Mesothelial cell of epicardium (in vitro differentiated cells): ENCODE measurements at places on chromosomes 4 and X. TPM values are rescaled to one million over a fixed set of nuclear protein-coding genes. Genes with fewer than 3 reads are reported as not detected.

DNA sequence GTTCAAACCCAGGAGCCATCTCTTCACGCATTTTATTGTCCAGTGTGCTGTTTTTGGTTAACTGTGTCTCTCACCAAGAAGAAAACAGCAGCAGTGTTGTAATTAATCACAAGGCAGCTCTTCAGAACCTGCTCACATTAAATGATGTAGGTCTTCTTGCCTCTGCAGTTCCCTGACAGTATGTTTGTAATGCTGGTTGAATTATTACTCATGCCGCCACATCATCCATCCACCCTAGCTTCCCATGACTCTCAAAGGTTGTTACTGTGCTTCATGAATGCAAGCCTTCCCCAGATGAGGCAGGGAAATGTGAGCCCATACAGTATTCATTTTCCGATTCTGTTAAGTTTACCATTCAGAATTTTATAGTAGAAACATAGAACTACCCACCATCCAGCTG is 17.4 kb downstream of the TLR10 start:
- H3K4me1 ChIP-seq, result peaks cover 11% of the 10 kb centered on the region
- H3K27ac ChIP-seq, result no peak overlapping the region
- no peaks in the 10 kb centered on the region for H3K27me3 ChIP-seq

GRCh38 chr4:167779280-167779679 is 313.1 kb upstream of the ANXA10 start:
- no peak for DNase-seq
- H3K27ac ChIP-seq, result no peak overlapping the region
- H3K27me3 ChIP-seq, result no peaks in the 10 kb centered on the region
- no peaks in the 10 kb centered on the region for H3K4me1 ChIP-seq
- no peaks in the 10 kb centered on the region for H3K36me3 ChIP-seq

Gene APLN
- 0.29 to 0.54 TPM (median 0.33 TPM) in 3 replicates for total RNA-seq

DNA sequence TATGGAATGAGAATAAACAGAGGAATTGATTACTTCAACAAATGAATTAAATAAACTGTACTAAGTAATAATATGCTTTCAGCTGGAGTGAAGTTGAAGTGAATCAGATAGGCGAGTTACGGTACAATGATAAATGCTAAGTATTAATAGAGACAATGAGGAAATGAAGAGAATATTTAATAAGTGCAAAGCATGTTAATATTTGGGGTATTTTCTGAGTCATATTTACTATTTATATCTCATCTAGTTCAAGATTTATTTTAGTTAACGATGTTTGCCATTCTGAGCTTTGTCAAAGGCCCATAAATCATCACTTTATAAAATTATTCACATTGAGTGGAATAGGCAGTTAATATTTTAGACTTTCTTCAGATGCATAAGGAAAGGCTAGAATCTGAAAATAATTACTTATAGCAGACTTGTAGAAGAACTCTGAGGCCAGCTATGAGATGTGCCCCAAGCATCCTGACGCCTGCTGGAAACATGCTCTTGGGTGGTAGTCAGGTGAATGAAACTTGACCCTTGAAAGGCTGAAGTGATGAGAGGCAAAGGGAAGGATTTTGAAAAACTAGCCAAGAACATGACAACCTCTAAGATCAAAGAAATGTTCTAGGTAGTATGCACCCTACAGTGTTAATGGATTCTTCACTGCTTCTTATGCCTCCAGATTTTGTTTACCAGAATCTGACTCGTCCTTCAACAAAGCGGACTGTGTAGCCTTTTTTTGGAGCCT is 133.8 kb upstream of the STIM2 start:
- H3K27ac ChIP-seq, result no peak overlapping the region
- H3K36me3 ChIP-seq, result peaks cover 3% of the 10 kb centered on the region
- no peak overlapping the region for H3K4me3 ChIP-seq
- peaks cover 11% of the 10 kb centered on the region for H3K4me1 ChIP-seq
- no peaks in the 10 kb centered on the region for H3K27me3 ChIP-seq

DNA sequence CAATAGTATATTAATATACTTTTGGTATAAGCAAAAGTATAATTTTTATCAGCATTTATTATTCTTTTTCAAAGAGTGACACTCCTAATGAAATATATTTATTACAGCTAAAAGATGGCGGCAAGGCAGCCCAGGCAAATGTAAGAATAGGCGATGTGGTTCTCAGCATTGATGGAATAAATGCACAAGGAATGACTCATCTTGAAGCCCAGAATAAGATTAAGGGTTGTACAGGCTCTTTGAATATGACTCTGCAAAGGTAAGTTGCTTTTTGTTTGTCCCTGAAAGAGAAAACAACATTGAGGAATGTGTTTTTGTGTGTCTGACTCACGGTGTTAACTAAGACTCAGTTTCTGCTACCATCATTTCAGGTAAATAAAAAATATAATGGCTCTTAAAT is 71.9 kb downstream of the PDLIM5 start:
- peaks cover 37% of the 10 kb centered on the region for H3K4me1 ChIP-seq
- H3K4me3 ChIP-seq, result no peak overlapping the region
- no peaks in the 10 kb centered on the region for H3K36me3 ChIP-seq
- no peak overlapping the region for H3K27ac ChIP-seq

DNA sequence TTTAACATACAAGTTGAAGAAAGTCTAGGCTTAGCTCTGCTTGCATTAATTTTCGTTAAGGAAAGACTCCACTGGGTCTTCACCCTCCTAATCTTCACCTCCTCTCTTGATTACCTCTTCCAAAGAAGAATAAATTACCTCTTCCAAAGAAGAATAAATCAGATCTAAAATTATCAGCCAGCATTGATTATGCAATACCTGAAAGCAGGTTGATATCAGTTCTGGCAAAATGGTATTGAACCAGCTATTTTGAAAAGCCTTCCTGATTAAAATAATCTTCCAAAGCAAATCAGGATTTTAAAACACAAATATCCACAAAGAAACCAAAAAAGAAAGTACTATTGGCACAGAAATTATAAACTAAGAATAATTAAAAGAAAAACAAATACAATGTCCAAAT is 36.9 kb downstream of the CDKL2 start:
- no peak overlapping the region for H3K4me3 ChIP-seq
- no peak overlapping the region for H3K27ac ChIP-seq
- peaks cover 2% of the 10 kb centered on the region for H3K4me1 ChIP-seq
- no peaks in the 10 kb centered on the region for H3K36me3 ChIP-seq
- no peak for DNase-seq

DNA sequence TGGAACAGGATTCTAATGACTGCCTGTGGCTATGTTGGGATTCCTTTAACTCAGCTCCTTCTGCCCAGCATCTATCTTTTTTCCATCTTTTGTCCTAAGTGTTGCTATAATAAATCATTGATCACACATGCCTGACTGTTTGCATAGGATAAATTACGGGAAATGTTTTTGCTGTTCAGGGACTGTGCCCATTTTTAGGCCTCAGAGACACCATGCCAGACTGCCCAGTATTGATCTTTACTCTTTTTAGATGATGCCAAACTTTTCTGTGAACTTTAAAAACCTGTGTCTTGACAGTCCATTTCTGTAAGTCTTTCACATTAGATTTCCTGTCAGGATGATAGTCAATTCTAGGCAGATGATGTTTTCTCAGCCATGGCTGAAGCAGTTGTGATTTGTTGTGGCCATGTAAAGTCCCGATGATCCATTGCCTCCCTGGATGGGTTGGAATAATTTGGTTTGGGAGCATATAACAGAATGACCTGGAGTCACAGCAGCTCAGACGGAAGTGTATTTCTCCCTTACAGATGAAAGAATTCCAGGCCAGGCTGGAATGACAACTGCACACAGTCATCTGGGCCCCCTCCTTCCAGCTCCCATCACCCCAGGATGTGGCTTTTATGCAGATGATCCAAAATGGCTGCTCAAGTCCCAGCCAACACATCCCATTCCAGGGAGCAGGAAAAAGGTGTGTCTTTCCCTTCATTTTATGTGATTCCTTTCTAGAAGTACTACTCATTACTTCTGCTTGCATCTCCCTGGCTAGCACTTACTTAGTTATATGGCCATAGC is 3.4 kb downstream of the HTT-AS start:
- H3K36me3 ChIP-seq, result peaks cover 2% of the 10 kb centered on the region
- H3K27me3 ChIP-seq, result no peaks in the 10 kb centered on the region
- no peak overlapping the region for H3K4me3 ChIP-seq
- peaks cover 14% of the 10 kb centered on the region for H3K4me1 ChIP-seq
- no peak overlapping the region for H3K27ac ChIP-seq
- DNase-seq, result no peak

Gene PITX2
- total RNA-seq, result 88.7 to 99.3 TPM (median 95.5 TPM) in 3 replicates

DNA sequence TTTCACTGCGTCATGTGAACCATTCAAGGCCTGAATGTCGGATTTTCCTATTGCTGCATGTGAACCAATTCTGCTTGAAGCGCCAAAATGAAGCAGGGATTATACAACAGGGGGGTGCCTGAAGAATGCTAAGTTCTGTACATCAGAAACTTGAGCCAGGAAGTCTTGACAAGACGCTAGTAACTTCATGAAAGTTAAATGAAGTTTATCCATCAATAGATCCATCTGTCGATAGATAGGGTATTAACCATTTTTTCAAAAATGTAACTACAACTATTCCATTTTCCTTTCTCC is 590 bp upstream of the NAF1 start:
- H3K27me3 ChIP-seq, result no peaks in the 10 kb centered on the region
- H3K27ac ChIP-seq, result peak overlapping the region; percentile 98
- peak overlapping the region; percentile 79 for H3K4me3 ChIP-seq
- H3K36me3 ChIP-seq, result peaks cover 4% of the 10 kb centered on the region
- peaks cover 23% of the 10 kb centered on the region for H3K4me1 ChIP-seq

DNA sequence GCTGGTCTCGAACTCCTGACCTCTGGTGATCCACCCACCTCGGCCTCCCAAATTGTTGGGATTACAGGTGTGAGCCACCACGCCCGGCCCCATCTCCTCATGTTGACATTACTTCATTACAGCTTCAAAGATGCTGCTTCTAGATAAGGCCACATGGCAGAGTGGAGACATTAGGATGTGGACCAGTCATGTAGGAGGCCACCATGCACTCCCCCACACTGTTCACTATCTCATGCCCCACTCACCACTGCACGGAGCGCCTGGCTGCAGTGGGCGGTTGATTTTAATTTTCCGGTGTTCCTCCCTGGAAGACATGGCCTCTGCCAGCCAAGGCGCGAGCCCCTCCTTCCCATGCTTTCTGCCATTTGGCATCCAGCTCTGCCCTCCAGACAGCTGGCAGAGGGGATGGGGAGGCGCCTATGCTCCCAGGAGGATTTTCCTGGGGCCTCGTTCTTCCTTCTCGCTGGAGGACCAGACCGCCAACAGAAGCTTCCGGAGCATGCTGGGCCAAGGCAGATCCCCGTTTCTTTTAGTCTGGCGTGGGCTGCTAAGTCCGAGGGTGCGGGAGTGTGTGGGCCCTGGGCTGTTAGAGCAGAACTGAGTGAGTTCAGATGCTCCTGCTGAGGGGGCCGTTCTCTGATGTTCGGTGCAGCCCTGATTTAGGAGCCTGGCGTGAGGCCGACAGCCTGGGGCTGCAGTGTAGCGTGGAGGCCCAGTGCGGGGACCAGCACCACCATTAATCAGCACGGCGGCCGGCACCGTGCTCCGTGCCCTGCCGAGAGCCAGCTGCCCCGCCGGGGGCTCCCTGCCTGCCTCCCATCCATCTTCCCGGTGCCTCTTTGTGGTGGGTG is 93.1 kb downstream of the SORCS2 start:
- DNase-seq, result no peak
- H3K4me1 ChIP-seq, result peaks cover 25% of the 10 kb centered on the region
- no peaks in the 10 kb centered on the region for H3K36me3 ChIP-seq
- H3K27me3 ChIP-seq, result peaks cover 46% of the 10 kb centered on the region

GRCh38 chrX:21427086-21427485 is 52.9 kb downstream of the CNKSR2 start:
- no peak overlapping the region for H3K27ac ChIP-seq
- H3K36me3 ChIP-seq, result no peaks in the 10 kb centered on the region
- no peaks in the 10 kb centered on the region for H3K4me1 ChIP-seq
- no peak for DNase-seq

Gene EOLA1
- 13.8 to 15.9 TPM (median 13.9 TPM) in 3 replicates for total RNA-seq

DNA sequence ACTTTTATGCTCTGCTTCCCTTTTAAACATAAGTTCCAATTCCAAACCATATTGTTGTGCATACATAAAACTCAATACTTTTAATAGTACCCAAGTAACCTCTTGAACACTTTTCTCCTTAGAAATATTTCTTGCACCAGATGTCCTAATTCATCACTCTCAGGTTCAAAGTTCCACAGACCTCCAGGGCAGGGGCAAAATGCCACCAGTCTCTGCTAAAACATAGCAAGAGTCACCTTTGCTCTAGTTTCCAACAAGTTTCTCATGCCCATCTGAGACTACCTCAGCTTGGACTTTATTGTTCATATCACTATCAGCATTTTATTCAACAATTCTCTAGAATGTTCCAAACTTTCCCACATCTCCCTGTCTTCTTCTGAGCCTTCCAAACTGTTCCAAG is 13.7 kb upstream of the ASIC5 start:
- peaks cover 2% of the 10 kb centered on the region for H3K36me3 ChIP-seq
- H3K27ac ChIP-seq, result no peak overlapping the region
- H3K27me3 ChIP-seq, result no peaks in the 10 kb centered on the region
- H3K4me1 ChIP-seq, result no peaks in the 10 kb centered on the region
- no peak for DNase-seq

GRCh38 chr4:7805533-7806337 is 133.9 kb downstream of the AFAP1 start:
- peak overlapping the region; percentile 31 for H3K4me3 ChIP-seq
- peak overlapping the region; percentile 96 for H3K27ac ChIP-seq
- DNase-seq, result no peak
- peaks cover 48% of the 10 kb centered on the region for H3K4me1 ChIP-seq
- no peaks in the 10 kb centered on the region for H3K27me3 ChIP-seq

DNA sequence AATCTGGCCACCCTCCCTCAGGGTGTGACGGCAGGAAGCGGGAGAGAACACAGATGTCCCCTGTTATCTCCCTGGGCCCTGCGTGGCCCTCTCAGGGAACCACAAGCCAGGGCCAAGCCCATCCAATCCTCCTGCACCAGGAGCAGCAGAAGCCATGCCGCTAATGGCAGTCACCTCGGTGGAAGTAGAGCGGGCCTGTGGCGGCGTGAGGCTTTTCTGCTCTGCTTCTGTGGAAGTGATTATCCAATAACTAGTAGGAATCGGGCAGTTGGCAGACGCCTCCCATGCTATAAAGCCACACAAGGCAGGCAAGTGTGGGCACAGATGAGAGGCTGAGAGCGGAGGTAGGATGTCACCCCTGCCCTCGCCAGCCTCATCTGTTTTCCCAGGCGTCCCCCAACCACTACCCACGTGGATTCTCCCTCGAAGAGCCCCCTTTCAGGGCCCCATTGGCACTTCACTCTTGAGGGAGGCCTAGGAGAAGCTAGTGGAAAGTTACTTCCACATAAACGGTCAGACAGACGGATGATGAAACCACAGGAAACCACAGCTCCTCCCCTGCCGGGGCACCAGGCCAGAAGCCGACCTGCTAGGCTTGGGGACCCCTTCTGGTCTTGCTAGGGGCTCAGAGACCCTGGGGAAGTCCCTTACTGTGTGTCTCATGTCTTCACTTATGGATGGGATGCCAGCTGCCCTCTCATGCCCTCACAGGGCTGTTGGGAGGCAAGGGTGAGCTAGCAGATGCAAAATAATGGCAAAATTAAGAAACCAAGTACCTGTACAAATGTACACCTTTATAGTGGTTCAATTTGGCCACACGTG is 18.8 kb upstream of the TMSB4X start:
- H3K4me1 ChIP-seq, result peaks cover 13% of the 10 kb centered on the region
- no peak overlapping the region for H3K4me3 ChIP-seq
- no peak for DNase-seq
- no peaks in the 10 kb centered on the region for H3K27me3 ChIP-seq
- H3K36me3 ChIP-seq, result no peaks in the 10 kb centered on the region
